ENCODE measurements at places on chromosomes 4 and X.

GRCh38 chrX:122739770-122740169 is 444.3 kb upstream of the GRIA3 start:
- no peak for DNase-seq

DNA sequence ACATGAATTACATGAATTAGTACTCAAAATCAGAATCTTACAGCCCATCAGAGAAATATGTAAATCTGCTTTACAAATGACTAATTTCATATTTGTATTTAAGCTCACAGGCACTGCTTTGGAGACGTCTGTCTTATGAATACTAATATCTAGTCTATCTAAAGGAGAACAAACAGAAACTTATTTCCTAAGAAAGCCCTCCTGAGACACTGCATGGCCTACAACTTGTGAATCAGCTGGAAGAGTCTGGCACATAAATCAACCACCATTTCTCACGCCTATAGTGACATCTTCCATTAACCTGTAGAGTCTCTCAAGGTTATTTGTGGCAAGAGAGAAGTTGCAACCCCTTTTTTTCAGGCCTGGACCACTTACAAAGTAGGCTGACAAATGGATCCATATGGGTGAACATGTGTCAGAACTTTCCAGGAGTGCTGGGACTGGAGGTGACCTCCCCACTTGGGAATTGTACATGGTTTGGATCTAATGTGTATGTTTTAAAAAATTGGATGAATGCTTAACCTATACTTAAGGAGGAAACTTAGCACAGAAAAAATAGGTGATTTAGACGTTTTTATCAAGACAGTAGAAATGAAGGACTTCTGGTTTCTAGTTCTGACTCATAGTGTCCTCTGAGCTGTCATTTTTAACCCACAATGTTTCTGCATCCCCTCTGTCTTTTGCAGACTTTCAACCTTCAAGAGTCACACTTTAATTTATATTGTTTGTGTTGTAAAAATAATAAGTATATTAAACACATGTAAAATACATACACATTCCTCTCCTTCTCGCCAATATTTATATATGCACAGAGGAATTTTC is 83.2 kb upstream of the ARHGAP24 start:
- DNase-seq, result no peak

GRCh38 chr4:157994863-157995262 is 178.0 kb downstream of the GASK1B start:
- DNase-seq, result no peak

- DNase-seq, result no peak
Measured at GRCh38 chrX:24184018-24184417, 34.5 kb downstream of the ZFX start.

DNA sequence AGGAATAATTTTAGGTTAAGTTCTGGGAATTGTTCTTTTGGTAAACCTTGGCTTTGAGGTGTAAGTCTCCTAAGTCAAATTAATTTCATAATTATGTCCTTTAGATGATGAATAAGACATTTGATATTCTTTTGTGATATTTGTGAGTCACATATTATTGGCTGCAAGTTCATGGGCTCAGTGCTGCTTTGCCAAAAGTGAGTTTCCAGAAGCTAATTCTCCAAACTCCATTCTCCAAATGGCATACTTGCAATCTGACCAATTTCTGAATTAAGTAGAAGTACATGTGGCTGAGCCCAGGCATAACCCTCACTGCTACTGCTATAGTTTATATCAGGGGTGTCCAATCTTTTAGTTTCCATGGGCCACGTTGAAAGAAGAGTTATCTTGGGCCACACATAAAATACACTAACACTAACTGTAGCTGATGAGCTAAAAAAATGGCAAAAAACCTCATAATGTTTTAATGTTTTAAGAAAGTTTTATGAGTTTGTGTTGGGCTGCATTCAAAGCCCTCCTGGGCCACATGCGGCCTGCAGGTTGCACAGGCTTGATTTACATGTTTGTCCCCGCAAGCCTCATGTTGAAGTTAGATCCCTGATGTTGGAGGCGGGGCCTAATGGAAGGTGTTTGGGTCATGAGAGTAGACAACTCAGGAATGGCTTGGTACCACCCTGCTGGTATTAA is 196.1 kb downstream of the ZNF330 start:
- no peak for DNase-seq

- DNase-seq, result no peak
Measured at GRCh38 chr4:28890949-28891775, 1829.0 kb upstream of the PCDH7 start.

DNA sequence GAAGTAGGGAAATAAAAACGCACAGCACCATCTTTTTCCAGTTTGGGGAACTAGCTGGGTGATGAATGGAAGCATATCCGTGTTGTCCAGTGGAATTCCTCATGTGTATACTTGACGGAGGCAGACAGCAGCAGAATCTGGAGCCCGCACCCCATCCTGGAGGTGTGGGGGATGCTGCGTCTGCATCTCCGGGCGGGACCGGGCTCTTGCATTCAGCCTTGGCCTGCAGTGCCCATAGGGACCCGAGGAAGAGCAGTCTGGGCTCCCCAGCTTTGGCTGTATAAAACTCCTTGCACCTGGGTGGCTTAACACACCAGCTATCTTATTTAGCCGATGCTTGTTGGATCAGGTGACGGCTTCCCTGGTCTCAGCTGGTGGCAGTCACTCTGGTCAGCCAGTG is 39.7 kb upstream of the LRPAP1 start:
- no peak for DNase-seq

DNA sequence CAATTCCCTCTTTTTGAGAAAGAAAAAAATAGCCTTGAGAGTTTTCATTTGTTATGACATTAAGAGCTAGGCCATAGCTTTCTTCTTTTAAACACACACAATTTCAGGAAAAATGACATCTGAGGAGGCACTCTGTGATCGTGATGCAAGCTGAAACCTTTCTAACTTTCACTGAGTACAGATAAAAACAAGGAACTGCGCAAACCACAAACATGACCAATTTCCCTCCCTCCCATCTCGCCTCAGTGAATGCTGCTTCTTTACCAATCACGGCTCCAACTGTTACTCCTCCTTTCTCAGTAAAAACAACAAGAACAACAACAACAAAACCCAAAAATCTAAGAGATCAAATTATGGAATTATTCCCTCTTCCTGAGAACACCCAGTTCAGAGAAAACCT is 626.8 kb downstream of the TLL1 start:
- no peak for DNase-seq

- no peak for DNase-seq
Measured at GRCh38 chr4:105709081-105709450, 482 bp downstream of the GSTCD start.

DNA sequence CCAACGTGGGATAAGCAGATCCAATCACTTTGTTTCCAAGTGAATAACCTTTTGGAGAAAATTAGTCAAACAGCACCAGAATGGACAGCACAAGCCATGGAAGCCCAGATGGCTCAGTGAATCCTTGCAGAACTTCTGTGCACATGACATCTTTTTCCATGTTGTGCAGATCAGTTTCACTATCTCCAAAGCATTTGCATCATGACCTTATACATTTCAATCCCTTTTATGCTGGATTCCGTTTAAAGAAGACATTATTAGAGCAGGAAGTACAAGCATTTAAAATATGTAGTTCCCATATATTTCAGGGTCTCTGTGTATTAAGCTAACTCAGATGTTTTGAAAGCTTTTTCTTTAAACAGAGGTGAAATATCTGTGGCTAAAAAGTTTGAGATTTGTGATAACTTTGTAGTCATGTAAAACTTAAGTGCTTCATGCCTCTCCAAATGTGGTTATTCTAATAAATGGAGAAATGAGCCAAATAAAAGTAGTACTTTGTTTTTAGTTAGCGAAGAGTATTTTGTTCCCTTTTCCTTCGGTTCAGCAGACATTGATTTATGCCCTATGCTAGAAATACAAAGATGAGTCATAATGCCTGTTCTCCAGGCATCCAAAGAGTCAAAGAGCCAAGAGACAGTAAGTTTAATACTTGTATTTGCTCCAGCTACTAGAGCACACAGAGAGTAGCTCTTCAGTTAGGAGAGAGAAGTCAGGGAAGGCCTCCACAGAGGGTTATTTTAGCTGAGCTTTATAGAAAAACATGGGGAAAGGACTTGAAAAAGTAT is 39.0 kb downstream of the PLAC8 start:
- no peak for DNase-seq

DNA sequence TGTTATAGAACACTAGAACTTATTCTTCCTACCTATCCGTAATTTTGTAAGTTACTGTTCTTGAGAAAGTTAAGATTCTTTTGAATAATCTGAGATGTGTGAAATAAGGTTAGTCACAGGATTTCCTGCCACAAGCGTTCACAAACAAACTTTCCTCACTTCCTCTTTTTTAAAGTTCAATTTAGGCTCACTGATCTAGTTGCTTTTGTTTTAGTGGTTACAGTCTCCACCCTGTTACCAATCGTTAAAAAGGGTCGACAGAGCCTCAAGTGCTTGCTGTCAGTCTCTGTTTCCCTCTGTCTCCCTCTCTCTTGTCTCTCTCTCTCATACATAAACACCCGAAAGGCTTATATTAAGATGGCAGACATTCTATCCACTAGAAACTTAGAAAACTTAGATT is 35.9 kb upstream of the STK26 start:
- DNase-seq, result peak; percentile 2

DNA sequence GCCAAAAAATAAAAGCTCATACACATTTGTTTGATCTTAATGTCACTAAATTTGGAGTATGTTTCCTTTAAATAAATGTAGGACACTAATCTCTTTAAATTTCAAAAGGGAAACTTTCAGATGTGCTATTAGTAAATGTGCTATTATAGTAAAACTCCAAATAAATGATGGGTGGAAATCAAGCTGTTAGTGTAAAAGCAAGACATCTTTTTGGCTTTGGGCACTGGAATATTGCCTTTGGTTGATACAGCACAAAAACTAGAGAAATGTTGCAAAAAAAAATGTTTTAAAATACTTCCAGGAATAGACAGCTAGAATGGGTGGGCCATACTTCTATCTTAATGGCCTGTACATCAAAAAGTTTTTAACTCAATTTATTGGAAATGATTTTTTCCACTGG is 151.6 kb downstream of the FBXO8 start:
- DNase-seq, result no peak

- no peak for DNase-seq
Measured at GRCh38 chrX:56057325-56057724, 174.8 kb upstream of the KLF8 start.

GRCh38 chr4:171621646-171622045 is 191.6 kb upstream of the GALNTL6 start:
- DNase-seq, result no peak

GRCh38 chr4:41571422-41571821 is 33.5 kb downstream of the LIMCH1 start:
- no peak for DNase-seq

GRCh38 chr4:26183017-26183416 is 137.8 kb upstream of the RBPJ start:
- no peak for DNase-seq

DNA sequence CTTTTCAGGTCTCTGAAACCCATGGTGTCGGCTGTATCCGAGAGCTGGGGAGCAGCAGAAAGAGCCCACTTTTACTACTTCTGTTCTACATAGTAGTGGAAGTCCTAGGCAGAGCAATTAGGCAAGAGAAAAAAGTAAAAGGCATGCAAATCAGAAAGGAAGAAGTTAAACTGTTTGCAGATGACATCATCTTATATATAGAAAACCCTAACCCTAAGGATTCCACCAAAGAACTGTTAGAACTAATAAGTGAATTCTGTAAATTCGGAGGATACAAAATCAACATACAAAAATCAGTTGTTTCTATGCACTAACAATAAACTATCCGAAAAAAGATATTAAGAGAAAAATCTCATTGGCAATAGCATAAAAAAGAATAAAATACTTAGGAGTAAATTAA is 95.3 kb downstream of the POLA1 start:
- no peak for DNase-seq

- DNase-seq, result no peak
Measured at GRCh38 chr4:2174061-2174460, 67.9 kb downstream of the HAUS3 start.

DNA sequence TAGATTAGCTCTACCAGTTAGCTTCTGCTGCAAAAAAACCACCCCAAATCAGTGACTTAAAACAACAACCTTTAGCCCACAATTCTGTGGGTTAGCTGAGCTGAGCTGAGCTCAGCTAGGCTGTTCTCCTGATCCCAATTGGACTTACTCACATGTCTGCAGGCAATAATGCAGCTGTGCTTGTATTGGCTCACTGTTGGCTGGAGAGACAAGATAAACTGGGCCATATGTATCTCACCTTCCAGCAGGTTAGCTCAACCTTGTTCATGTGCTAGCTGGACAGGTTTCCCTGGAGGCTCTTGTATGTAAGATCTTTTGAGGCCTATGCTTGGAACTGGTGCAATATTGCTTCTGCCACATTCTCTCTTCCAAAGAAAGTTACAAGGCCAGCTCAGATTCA is 261.5 kb upstream of the ADGRL3 start:
- no peak for DNase-seq

DNA sequence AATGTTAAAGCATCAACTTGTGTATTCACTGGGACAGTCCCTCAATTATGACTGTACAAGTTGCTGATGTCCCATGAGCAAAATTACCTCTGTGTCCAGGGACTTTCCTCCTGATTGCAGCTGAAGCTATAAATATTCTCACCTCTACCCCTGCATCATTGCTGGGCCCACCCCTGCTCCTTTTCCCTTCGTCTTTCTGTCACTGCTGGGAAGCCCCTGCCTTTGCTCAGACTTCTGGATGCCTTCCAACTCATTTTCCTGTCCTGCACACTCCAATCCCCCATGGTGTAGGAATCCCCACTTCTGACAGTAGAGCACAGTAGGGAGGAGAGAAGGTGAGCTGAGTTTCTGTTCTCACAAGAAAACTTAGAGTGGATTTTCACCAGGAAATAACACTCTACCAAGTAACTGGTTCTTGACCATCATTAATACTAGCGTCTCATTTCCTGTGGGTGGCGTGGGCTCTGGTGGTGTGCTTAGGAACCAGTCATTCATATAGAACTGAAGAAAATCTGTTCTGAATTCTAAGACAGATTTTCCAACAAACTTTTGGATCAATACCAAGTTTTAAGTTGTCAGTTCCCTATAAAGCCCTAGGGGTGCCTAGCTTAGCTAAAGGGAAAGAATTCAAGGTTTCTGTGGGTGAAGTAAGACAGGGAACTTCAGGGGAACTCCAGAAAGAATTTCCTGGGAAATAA is 136.2 kb upstream of the MED14 start:
- DNase-seq, result no peak

DNA sequence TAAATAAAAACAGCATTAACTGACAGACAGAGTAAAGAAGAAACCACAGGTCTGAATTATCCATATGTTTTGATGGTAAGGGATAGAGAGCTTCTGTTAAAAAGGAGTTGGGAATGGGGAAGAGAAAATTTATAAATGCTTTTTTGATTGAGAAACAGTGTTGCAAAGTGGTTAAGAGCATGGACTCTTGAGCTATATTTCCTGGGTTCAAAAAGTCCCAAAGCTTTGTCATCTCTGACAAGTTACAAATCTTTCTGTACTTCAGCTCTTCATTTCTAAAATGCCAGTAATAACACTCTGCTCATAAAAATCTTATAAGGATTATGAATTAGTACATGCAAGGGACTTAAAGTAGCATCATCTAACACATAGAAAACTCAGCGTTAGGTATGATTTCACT is 62.2 kb downstream of the N4BP2 start:
- no peak for DNase-seq
